ENCODE measurements at places on chromosomes 4 and X.
A peak's percentile ranks its signal among the peaks of the same experiment; 100 is the strongest.

DNA sequence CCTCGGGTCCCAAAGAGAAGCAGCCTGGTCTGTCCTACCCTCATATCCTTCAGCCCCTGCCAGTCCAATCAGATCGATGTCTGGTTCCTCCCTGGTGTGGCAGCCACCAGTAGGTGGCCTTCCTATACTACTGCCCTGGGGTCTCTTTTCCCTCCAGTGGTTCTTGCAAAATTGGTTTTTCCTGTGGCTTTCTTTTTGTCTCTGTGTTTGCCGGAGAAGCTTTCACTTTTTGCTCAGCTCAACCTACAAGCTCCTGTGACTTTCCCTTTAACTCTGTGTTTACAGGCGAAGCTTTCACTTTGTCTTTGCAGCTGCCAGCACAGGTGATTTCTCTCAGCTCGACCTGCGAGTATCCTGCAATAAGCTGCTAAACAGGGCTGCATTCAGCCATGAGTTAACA is 46.8 kb downstream of the UGT2A3 start:
- DNase-seq: peak; percentile 65

- DNase-seq: no peak
These were observed 66.9 kb downstream of the ARHGEF9 start for GRCh38 chrX:63718010-63718694.

DNA sequence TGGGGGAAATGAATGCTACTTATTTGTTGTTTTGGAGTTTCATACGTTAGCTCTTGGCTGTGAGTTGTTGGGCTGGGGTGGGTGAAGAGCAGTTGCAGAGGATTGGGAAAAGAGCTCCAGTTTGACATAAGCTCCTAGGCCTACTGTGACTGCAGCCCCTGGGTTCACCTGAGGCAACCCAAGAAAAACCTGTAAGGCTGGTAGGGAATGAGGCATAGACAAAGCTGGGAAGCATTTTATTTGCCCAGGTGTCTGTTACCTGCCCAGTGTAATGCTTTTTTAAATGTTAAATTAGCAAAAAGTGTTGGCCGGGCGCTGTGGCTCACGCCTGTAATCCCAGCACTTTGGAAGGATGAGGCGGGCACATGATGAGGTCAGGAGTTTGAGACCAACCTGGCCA is 160.0 kb downstream of the FHIP1A start:
- DNase-seq: no peak

- DNase-seq: no peak
These were observed 144.8 kb downstream of the MAD2L1 start for GRCh38 chr4:119921830-119922229.

- DNase-seq: peak; percentile 92
These were observed 211.7 kb downstream of the ZNF674 start for GRCh38 chrX:46333550-46333949.

DNA sequence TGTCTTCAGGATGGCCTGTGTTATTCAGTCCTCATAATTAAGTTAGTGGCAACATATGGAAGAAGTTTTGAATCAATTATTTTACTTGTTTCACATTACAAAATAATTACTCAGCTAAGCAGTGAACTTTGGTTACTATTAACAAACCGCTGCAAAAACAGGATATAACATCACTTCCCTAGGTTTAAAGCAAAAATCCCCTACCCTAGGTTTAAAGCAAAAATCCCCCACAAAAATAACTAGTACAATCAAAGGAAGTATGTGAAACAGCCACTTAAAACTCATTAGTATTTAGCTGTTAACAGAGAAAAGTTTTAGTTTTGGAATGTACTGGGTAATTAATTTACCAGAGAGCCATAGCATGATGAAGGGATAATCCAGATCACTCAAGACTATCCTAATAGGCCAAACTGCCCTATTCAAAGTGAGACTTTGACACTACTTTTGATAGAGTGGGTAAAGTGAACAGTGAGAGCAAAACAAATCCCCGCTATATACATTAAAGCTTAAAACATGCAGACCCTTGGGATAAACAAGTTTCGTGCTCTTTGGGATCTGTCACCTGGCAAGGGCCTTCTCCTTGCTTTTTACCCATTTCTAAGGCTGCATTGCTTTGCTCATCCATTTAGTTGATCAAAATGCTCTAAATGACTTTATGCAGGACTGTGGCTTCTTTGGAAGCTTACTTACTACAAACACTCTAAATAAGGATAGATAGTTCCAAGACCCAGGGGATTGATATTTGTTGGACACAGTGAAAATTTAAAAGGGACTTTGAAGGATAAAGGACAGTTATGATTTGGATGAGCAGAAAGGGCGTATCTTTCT is 36.4 kb upstream of the GPR174 start:
- no peak for DNase-seq

GRCh38 chr4:83320548-83320947 is 14.1 kb downstream of the HPSE start:
- peak; percentile 54 for DNase-seq

- no peak for DNase-seq
These were observed 177.9 kb downstream of the VEGFC start for GRCh38 chr4:176614793-176615192.

GRCh38 chrX:40403757-40404156 is 177.0 kb upstream of the ATP6AP2 start:
- no peak for DNase-seq

GRCh38 chrX:30938295-30938694 is 49.2 kb upstream of the TAB3 start:
- no peak for DNase-seq

GRCh38 chr4:169957785-169958184 is 68.4 kb downstream of the MFAP3L start:
- peak; percentile 62 for DNase-seq

- DNase-seq: no peak
These were observed 58.7 kb upstream of the GPR34 start for GRCh38 chrX:41630091-41630490.

DNA sequence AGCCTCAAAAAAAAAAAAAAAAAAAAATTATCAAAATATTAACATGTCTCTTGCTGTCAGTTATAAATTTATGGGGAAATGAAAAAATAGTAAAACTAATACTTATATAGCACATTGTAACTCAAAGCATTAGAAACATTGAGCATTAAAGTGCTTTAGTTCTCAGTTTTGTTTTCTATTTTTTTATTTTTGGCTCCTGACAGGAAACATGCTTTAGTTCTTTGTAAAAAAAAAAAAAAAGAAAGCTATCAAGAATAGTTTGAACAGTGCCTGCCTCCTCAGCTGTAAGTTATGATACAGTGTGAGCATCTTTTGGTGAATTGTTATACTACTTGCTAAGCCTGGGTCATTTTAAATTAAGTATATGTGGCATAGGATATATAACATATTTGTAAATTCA is 5.1 kb upstream of the CENPC start:
- DNase-seq: no peak

- peak; percentile 61 for DNase-seq
These were observed 173.2 kb upstream of the TECRL start for GRCh38 chr4:64582492-64582891.

GRCh38 chrX:106283841-106284240 is 115.7 kb downstream of the PWWP3B start:
- DNase-seq: no peak

DNA sequence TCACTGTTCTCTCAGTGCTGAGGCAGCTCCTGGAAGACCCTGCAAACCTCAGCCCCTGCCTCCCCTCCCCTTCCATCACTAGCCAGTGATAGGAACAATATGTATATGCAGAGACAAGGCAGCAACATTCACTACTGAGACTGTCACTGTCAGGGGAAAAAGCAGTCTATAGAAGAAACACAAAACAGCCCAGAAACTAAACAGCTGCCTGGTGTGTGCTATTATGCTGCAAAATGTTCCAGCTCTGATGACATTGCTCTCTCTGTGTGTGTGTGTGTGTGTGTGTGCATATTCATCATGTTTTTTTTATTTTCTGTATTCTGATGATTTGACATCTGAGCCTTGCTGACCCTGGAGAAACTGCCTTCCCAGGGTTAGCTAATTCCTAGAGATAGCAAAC is 147.2 kb downstream of the SPATA18 start:
- no peak for DNase-seq

- no peak for DNase-seq
These were observed 2.8 kb downstream of the SOD3 start for GRCh38 chr4:24798036-24798610.

GRCh38 chr4:102598086-102598761 is 97.1 kb downstream of the NFKB1 start:
- no peak for DNase-seq

DNA sequence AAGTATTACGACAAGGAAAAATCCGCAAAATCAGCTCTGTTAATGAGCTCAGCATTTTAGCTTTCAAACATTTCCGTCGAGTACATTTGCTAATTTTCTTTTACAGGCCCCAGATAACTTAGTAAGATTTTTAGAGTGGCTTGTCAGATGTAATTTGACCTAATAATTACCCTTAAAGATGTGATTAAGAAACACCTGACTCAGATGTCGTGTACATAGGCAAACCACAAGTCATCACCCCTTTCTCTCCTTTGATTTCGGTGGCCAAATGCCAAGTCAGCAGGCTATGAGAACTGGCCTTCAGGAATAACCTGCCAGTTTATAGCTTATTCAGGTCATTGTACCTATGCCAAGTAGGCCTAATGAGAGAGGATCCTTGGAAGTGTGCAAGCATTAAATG is 369.6 kb downstream of the PCDH7 start:
- no peak for DNase-seq

DNA sequence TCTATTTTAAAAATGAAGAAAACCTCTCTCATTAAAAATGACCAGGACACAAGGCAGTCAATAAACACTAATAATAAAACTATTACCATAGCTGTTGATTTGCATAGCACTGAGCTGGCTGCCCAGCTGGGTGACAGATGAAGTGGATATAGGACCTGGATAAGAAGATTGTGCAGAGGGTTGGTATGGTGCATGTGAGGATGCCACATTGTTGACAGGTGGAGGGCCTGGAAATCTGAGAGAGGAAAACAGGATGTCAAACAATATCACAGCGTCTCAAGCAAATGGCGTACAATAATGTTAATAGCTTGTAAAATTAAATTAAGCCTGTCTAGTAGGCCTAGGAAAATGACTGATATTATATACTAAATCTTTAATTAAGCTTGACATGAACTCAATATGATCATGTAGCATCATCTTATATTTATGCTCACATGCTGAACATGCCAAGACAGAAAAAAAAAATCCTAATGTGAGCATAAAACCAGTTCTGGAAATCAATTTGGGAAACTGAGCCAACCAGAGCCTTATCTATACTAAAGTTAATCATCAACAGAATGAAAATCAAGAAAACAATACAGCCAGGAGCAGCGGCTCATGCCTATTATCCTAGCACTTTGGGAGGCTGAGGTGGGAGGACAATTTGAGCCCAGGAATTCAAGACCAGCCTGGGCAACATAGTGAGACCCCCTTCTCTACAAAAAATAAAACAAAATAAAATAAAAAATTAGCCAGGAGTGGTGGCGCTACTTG is 18.6 kb downstream of the SEC24D start:
- no peak for DNase-seq

GRCh38 chrX:153954558-153955227 is 10.2 kb upstream of the RENBP start:
- DNase-seq: no peak

- DNase-seq: no peak
These were observed 50.7 kb downstream of the CHST7 start for GRCh38 chrX:46624090-46624786.

DNA sequence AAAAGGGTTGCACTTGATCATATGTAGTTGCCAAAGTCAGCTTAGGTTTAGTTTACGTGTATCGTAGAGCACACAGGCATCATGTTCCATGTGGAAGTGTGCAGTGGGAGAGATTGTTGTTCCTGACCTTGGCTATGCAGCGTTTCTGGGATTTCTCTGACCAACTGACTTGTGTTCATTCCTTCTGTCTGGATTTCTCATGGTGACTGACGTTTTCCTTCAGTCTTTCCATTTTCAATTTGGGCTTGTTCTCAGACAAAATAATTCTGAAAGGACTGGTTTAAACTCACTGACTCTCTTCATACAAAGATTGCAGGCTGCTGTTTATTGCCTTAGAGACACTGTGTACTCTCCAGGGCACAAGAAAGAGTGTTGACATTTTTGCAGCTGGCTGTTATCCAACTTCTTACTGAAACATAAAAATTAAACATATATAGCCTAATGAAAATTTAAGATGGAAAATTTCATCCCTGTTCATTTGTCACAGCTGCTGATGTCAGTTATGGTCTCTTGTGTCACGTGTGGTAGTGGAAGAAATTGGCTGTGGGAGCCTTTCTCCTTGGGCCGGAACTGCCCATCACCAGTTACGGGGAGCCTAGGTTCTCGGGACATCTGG is 95.4 kb downstream of the TNIP2 start:
- no peak for DNase-seq

GRCh38 chr4:18185491-18185890 is 163.9 kb upstream of the LCORL start:
- DNase-seq: no peak

GRCh38 chr4:129254126-129254525 is 158.2 kb downstream of the C4orf33 start:
- DNase-seq: no peak

DNA sequence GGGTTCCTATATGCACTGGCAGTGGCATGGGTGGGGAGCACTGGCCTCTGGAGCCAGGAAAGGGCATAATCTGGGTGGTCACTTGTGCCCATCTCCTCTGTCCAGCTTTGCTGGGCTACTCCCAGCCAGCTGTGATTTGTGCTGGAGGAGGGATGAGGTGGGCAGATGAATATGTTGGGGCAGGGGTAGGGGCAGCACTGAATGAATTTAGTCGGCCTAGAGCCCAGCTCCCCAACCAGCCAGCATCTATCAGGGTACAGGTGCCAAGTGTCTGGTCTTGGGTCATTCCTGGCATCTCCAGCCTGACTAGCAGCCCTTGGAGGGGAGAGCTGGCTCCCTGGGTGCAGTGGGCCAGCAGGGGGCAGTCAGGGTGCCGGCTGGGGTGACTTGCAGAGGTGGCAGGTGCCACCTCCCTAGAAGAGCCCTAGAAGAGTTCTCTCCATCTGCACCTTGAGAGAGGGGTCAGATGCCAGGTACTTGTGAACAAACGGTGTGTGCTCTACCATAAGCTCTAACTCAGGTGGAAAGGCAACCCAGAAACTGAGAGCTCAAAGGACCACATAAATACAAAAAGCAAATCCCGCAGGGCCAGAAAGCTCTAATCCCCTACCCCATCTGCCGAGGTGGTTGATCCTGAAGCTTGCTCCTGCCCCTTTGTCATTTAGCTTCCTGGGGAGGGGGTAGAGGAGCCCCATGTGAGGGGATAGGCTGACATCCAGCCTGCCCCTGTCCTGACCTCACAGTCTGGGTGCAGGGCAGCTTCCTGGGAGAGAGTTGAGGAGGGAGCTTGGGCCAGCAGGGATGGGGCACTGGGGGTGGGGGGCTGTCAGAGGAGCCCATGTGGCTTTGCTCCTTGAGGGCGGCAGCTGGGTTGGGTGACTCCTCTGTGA is 2.2 kb downstream of the SORCS2 start:
- peak; percentile 68 for DNase-seq

GRCh38 chrX:153778181-153778580 is 2.7 kb upstream of the SRPK3 start:
- DNase-seq: no peak

DNA sequence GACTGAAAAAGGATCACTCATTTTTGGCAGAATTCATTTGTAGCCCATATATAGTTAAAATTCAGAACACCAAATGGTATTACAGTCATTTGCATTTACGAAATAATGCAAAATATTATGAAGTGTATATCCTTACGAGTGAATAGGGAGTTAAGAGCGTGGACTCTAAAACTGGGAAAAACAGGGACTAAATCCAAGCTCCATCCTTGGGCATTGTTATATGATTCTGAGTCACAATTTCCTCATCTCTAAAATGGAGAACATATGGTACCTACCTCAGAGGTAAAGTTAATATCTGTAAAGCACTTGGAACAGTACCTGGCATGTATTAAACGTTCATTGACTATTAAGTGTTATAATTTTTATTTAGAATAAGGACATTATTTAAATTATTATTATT is 106.3 kb downstream of the ZAR1 start:
- DNase-seq: no peak

GRCh38 chr4:12555011-12555410 is 929.1 kb downstream of the RAB28 start:
- DNase-seq: peak; percentile 77
